ENCODE measurements at places on chromosomes 1 and 21.

DNA sequence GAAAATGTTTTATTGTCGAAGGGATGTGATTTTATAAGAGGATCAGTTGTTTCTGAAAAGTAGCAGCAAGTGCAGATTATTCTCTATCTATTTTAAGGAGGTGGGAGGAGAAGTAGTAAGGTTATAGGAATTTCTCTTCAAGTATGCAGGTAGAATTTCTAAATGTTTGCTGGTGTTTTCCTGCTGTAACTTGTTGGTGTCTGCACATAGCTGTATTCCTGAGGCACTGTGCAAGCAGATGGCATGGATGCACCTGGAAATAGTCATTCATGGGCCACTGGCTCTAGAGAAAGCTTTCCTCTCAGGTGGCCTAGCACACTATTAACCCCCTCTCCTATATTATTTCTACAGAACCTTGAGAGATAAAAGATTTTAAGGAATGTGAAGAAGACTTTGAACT is 30.3 kb upstream of the PODN start:
- no peak for DNase-seq

- no peak for DNase-seq
Observed at GRCh38 chr1:172390683-172391551, 29.6 kb upstream of the C1orf105 start.

GRCh38 chr1:58626293-58626692 is 49.2 kb upstream of the TACSTD2 start:
- DNase-seq: no peak

DNA sequence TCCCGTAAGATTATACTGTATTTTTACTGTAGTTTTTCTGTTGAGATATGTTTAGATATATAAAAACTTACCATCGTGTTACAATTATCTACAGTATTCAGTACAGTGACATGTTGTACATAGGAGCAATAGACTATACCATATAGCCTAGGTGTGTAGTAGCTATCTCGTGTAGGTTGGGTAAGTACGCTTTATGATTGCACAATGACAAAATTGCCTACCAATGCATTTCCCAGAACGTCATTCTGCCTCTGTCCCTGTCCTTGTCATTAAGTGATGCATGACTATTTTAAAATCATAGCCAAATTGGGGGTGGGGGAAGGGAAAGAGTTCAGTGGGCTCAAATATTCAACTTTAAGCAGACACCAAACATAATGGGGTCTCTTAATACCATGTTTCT is 233.8 kb upstream of the TMEM51 start:
- no peak for DNase-seq

DNA sequence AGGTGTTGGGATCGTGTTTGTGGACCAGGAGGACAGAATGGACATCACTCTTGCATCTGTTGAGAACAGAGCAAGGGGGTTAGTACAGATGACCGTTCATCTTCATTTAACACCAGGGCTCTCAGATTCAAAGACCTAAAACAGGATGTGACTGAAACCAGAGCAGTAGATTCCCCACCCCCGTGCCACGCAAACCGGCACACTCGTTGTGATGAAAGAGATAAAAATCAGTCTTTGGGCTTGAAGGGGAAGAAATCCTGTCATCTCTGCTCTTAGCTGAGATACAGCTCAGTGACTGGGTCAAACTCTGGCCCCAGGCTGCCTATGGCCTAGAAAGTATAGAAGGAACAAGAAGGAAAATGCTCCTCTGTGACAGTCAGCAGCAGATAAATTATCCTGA is 146.2 kb upstream of the KRTAP19-8 start:
- no peak for DNase-seq

- DNase-seq: peak; percentile 16
Observed at GRCh38 chr1:112298558-112298957, 97.5 kb upstream of the CTTNBP2NL start.

- DNase-seq: no peak
Observed at GRCh38 chr1:223780949-223781348, 64.8 kb downstream of the TP53BP2 start.

DNA sequence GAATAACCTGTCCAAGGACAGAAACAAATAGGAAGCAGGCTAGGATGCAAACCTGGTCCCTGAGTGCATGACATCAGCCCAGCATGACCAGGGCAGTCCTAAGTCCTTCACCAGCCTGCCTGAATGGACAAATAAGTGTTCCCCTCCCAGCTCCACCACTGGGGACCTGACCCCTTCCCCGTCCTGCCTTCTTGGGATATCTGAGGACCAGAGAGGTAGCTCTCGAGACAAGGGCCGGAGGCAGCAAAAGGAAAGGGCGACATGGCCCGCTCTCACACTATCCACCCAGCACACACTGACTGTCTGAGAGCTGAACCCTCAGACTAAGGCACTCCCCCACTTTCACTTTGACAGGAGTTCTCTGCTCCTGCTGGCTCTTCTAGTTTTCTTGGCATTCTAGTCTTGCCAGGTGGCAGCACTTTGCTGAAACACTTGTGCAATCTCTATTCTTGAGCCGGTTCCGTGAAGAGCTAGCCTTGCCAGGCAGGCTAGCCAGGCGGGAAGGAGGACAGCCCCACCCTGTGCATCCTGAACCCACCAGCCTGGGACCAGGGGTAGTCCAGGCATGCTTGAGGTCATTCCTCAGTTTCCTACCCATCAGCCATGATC is 251.1 kb upstream of the RAB4A start:
- no peak for DNase-seq

- no peak for DNase-seq
Observed at GRCh38 chr1:21559788-21560567, 50.8 kb downstream of the ALPL start.

GRCh38 chr1:83131692-83131955 is 867.3 kb downstream of the TTLL7 start:
- DNase-seq: no peak

- no peak for DNase-seq
Observed at GRCh38 chr1:61162520-61163258, 80.3 kb downstream of the NFIA start.

DNA sequence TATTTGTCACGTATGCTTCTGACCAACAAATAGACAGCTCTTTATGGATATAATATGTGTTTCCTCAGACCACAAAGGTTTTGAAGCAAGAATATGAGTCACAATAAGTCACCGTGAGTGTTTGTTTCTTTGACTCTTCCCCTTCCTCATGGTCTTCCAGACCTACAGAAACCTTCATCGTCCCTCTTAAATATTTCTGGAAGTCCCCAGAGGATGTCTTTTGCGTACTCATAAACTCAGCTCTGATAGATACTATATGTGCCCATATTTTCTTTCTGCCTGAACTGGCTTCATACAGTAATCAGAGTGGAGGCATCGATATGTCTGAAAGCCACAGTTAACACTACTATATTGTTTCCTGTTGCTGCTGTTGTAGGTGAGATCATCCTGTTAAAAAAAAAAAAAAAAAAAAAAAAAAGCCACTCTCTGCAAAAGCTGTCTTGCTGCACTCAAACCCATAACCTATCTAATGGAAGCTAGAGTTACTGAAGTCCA is 38.4 kb downstream of the ADAMTS1 start:
- DNase-seq: peak; percentile 23

GRCh38 chr21:28927130-28927529 is 65.5 kb downstream of the LTN1 start:
- DNase-seq: no peak

- DNase-seq: no peak
Observed at GRCh38 chr1:15736892-15737261, 819 bp downstream of the SLC25A34 start.

GRCh38 chr1:102103646-102104045 is 106.9 kb upstream of the OLFM3 start:
- no peak for DNase-seq

GRCh38 chr1:147444381-147444780 is 96.9 kb upstream of the BCL9 start:
- DNase-seq: no peak

DNA sequence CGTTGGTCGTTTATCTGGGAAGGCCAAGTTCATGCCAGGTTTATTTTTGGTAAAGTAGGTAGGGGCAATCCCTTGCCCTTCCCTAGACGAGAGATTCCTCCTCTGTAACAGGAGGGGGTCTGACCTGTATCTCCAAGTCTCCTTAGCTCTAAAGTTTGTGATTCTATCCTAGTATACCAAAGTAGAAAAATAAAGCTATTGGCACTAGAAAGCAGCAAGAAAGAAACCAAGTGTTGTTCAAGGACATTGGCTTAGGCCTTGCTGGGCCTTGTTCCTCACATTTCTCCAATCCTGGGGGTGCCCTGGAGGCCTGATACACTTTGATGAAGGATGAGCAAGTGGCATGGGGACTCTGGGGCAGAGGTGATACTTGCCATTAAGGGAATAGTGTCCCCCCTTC is 814 bp downstream of the MTARC2 start:
- DNase-seq: no peak

DNA sequence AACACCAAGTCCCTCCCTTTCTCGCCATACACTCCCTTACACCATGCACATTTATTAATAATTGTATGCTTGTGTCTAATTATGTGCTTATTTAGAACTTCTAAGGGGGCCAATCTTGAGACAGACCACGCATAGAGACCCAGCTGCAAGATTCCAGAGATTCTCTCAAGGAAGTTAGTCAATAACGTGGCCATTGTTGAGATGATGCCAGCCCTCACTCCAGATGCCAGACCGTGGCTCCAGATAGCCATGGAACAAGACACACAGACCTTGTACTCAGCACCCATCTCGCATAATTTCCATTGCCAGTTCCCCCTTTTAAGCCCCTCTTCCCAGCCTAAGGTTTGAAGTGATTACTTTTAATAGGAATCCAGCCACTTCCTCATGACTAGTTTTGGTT is 62.4 kb downstream of the DIRAS3 start:
- DNase-seq: no peak

DNA sequence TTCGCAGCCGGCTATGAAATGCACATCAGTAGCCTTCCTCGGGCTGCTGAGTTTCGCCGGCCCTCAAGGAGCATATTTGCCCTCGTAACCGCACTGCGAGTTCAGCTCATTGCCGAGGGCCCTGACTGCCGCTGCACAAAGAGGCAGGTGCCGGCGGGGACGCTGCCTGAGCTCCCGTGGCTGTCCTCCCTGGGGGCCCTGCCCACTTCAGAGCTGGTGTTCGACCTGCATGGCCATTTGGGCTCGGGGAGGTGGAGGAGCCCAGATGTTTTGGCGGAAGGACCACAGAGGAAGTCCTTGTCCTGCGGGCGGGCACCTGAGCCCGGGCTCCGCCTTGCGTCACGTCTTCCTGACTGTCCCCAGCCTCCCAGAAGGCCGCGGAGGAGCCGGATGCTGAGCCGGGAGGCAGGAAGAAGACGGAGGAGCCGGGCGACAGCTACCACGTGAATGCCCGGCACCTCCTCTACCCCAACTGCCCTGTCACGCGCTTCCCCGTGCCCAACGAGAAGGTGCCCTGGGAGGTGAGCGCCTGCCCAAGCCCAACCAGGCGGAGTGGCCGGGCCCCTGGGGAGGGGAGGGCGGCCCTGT is 29.9 kb upstream of the LRRC3 start:
- DNase-seq: no peak

- no peak for DNase-seq
Observed at GRCh38 chr21:33116676-33117075, 46.7 kb downstream of the OLIG1 start.

DNA sequence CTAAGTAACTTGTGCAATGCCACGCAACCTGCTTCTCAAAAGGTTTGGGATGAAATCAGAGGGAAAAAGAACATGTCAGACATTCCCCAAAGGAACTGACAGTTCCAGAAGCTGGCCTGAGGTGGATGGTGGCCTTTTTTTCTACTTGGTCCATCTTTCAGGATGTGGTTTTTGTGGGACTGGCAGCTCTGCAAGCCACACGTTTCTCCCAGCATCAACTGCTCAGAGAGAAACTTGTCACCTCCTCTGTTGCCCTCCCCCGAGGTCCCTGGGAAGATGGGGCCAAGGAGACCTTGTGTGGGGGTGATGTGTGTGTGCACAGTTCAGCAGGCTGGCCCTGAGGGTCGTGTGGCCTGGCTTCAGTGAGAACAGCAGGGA is 2.5 kb upstream of the DHRS3 start:
- no peak for DNase-seq

DNA sequence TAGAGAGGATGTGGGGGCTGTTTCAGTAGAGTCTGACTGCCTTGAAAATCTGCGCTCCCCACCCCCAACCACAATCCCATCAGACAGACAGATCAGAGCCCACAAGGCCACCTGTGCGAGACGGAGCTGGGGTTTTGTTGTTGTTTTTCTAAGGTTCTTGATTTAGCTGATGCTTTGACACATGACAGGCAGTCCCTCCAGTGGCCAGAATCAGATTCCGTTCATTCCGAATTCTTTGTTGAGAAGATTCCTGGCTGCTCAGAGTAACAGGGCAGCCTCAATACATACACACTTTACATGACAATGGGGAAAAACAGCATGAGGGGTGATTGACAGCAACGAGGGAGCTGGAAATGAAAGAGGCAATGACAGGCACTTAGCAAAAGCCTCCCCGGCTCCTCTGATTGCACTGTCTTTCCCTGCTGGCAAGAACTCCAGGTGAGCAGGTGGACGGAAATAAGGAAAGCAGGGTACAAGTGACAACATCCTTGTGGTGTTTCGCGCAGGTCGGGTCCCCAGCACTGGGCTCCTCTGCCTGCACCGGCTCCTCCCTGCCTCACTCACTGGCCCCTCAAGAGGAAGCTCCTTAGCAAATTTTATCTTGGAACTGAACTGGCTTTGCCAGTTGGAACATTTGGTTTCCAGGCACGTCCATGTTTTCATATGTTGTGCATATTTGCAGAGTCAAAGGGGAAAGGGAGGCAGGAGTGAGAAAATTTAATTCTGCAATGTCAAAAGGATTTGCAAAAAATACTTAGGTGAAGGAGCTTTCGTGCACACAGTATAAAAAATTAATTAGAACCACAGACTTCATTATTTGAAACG is 148.7 kb downstream of the PGBD5 start:
- no peak for DNase-seq

DNA sequence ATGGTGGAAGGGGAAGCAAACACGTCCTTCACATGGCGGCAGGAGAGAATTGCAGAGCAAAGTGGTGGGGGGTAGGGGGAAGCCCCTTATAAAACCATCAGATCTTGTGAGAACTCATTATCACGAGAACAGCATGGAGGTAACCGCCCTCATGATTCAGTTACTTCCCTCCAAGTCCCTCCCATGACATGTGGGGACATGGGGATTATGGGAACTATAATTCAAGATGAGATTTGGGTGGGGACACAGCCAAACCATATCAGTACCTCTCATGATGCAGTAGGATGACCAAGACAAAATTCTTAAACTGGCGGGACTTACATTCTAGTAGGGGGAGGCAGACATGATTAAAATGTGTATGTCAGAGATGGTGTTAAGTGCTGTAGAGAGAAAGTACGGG is 38.8 kb downstream of the WNT4 start:
- no peak for DNase-seq

DNA sequence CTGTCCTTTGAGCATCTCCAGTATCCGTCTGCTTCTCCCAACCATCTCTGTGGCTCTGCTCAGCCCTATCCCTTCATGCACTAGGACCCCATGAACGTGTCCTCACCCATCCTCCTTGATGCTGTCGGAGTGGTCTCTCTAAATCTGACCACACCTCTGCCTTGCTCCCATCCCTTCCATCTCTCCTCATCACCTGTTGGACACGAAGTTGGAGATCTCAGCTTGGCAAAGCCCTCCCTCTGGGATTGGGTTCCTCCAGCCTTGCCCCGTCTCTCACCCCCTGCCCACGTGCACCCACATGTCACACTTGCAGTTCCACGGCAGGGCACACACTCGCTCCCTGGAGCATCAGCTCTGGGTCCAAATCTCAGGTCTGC is 135.7 kb downstream of the ACTL8 start:
- no peak for DNase-seq
